ENCODE measurements at places on chromosomes 7 and 10.

DNA sequence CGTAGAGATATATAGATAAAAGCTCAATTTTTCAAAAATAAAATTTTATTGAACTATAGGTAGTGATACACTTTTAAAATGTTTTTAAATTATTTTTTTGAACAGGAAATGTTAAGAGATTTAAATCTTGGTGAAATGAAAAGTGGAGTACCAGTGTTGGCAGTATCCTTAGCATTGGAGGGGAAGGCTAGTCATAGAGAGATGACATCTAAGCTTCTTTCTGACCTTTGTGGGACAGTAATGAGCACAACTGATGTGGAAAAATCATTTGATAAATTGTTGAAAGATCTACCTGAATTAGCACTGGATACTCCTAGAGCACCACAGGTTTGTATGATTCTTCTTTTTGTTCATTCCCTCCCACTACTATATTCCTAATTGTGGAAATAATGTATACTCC lies 15.8 kb downstream of the PDCD4 start:
- no peak for DNase-seq

DNA sequence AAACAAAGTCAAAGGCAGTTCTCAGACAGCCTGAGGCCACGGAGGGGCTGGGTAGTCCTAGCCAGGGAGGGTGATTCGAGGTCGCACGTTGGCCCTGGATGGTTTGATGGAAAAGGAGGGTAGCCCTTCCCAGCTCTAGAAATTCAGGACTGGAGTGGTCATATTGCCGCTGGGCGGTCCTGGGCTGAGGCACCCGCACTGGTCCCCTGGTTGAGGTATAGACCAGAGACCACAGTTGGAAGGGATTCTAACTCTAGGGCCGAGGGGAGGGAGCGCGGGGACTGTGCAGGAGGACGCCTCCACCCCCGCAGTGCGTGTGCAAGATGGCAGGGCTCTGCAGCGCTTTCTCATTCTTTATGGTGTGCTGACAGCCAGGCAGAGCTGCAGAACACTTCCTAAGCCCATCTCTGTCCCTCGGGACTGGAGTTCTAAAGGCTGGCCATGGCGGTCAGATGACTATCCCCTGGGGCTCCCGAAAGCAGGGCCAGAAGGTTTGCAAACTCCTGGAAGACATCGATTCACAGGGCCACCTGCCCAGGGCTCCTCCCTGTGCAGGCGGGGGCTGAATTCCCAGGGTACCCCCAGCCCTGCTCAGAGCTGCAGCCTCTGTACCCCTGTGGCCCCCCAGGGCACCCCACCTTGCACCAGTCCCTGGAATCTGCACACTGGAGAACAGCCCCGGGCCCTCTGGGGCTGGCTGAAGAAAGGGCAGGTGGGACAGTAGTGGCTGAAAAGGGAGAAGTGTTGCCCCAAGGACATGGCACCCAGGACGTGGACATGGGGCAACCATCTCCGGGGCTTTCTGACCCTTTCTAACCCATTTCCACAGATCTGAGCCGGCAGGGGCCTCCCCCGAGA lies 51.0 kb upstream of the ELN start:
- no peak for DNase-seq

GRCh38 chr10:100022403-100022802 lies 12.7 kb upstream of the DNMBP start:
- no peak for DNase-seq

- DNase-seq = no peak
Measured at GRCh38 chr10:62625484-62625883, 179.0 kb upstream of the ADO start.

- no peak for DNase-seq
Measured at GRCh38 chr7:57427146-57427545, 22.8 kb upstream of the ZNF716 start.

- DNase-seq = no peak
Measured at GRCh38 chr10:86393362-86393761, 26.8 kb upstream of the GRID1 start.

- DNase-seq = peak; percentile 72
Measured at GRCh38 chr7:31744294-31744874, 57.4 kb downstream of the PPP1R17 start.

- no peak for DNase-seq
Measured at GRCh38 chr10:12482587-12482986, 133.2 kb downstream of the CAMK1D start.

DNA sequence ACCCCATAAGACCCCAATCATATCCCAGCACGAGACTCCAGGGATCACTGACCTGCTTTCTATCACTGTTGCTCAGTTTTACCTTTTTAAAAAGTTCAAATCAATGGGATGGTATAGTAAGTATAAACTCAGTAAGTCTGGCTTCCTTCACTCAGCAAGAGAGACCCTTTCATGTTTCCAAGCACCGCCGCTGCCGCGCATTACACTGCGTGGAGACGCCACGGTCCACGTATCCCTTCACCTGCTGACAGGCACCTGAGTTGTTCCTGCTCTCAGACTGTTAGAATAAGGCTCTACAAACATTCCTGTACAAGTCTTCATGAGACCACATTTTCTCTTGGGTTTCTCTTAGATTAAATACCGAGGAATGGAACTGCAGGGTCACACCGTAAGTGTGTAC lies 28.3 kb downstream of the MAD1L1 start:
- DNase-seq = no peak

GRCh38 chr10:69464801-69465401 lies 13.6 kb downstream of the TSPAN15 start:
- DNase-seq = peak; percentile 13

Measured in activated CD4-positive, alpha-beta T cell treated with anti-CD3 and anti-CD28 coated beads for 36 hours (primary cell).